ENCODE measurements at places on chromosomes 13 and 19.

DNA sequence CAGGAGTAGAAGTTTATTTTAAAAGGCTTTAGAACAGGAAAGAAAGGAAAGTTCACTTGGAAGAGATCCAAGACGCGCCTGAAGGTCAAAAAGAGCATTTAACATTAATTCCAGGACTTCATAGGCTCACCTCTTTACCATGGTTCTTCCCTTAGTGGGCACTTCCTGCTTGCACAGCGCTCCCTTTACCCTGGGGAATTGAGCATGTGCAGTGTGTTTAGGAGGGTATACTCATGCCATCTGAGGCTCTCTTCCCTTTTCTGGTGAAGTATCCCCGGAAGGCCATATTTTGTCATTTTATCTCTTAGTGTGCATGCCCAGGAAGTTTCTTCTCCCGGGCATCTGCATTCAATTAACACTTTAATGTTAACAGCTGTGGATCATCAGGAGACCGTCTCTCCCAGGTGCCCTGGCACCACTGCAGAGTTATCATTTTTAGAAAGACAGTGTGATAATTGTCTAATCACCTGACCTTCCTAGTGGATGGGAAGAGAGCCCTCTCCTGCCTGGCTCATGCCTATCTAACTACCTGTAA is 66.1 kb upstream of the ABCC4 start:
- no peak for DNase-seq

- DNase-seq: no peak
Measured at GRCh38 chr13:112184261-112184660, 117.3 kb downstream of the SOX1 start.

DNA sequence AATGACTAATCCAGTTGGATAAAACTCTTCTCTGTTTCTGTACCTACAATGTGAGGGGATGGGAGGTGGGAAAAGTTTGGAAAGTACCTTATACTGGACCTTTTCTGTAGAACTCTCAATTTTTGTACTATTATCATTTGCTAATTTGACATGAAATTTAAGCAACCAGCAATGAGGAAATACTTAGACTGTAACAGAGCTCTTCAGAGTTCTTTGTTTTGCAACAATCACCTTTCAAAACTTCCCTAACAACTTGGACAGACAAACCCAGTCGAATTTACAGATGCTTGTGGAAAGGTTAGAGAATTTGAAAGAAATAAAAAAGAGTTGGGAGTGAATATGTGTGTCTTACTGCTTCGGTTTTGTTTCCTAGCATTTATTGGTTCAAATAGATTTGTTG is 16.8 kb downstream of the KBTBD7 start:
- DNase-seq: no peak

- DNase-seq: no peak
Measured at GRCh38 chr19:11489378-11489777, 8.5 kb upstream of the ELAVL3 start.

DNA sequence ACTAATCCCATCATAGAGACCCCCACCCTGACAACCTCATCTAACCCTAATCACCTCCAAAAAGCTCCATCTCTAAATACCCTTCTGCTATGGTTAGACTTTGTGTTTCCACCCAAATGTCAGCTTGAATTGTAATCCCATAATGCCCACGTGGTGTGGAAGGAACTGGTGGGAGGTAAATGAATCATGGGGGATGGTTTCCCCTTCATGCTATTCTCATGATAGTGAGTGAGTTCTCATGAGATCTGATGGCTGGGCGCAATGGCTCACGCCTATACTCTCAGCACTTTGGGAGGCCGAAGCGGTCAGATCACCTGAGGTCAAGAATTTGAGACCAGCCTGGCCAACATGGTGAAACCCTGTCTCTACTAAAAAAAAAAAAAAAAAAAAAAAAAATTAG is 2.6 kb downstream of the VMAC start:
- DNase-seq: no peak

- DNase-seq: no peak
Measured at GRCh38 chr13:87953381-87953780, 282.2 kb downstream of the SLITRK5 start.

GRCh38 chr13:76874479-76874878 is 11.7 kb downstream of the KCTD12 start:
- no peak for DNase-seq

GRCh38 chr13:108427355-108427754 is 157.8 kb downstream of the TNFSF13B start:
- no peak for DNase-seq

- no peak for DNase-seq
Measured at GRCh38 chr13:75299913-75300862, 181.8 kb downstream of the TBC1D4 start.

DNA sequence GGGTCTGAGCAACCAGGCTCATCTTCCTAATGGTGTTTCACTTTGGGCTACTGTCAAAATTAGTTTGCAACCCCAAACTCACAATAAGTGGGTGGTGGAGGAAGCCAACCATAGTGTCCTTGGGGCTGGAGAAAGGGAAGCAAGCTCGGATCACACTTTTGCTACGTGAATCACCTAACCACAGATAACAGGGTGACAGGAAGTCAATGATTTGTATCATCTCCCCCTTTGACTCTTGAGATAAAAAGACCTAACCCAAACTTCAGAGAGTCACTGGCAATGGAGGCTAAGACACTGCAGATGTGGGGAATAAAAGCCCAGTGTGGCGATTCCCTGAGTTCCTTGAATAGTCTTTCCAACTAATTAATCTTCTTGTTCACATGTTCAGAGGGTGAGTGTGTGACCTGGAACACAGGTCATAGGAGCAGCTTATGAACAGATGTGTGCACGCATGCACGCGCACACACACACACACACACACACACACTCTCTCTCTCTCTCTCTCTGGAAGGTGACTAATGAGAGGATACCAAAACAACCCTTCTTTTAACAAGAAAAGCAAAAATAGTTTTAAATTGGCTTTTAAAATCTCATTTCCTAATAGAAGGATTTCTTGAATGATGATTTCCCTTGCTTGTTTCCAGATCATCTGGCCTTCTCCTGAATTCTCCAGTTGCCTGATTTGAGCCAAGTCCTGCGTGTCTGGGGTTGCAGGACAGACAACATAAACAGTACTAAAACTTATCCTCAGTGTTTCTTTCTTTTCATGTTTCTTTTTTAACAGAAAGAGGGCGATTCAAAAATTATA is 21.2 kb upstream of the DOCK9 start:
- DNase-seq: no peak

DNA sequence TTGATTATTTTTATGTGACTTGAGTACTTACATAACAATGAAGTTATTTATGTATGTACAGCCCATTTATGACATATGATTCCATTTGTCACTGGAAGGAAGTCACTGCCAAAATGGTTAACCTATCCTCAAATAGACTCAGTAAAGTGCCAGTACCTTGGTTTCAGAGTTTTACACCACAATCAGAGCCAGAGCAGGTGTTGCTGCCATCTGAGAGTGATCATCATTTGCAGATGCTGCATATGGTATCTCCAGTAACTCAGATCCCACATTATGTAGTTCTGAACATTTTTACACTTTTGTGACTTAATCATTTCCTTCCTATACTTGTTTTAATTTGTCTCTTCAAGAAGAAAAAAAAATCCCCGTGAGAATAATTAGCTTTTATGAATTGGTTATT is 313.3 kb downstream of the HS6ST3 start:
- DNase-seq: no peak

DNA sequence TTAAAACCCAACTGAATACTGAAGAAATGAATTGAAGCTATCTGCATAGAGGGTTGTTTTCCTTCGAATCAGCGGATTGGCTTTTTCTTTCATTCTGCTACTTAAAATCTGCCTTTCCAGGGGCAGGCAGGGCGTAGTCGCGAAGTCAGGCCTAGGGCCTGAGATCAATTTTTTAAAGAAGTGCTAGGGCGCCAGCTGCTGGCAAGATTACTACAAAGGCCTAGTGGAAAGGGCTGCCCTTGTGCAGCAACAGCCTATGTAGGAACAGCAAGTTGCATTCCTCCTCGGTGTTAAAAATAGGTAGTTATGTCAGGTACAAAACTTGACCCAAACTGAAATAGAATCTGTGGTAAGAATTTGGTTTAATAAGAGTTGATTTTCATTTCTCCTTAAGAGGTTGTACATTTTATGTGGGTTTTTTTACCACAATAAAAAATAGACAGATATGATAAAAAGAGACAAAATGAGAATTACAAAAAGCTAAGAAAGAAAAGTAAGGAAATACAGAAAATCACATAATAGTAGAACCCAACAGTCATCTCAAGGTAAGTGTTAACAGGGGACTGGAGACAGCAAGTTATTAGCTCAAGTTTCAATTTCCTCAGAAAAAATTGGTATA is 9.5 kb upstream of the URAD start:
- DNase-seq: no peak

- DNase-seq: no peak
Measured at GRCh38 chr13:84362777-84363176, 480.5 kb upstream of the SLITRK1 start.

DNA sequence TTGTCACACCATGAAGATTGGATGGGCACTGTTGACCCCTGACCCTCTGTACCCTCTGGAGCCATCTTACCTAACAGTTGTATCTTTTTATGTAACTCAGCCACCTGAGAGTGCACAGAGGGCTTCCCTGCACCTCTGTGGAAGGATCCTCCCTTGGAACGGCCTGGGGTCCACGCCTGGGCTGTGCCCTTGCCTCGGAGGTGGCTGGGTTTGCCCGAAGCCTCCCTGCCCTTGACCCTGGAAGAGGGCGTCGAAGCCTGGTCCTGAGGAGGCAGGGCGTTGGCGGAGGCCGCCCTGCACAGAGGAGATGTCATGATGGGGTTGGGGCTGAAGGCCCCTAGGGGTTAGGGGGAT is 241 bp downstream of the ODAD3 start:
- no peak for DNase-seq
